ENCODE measurements at places on chromosomes 4 and X. TPM values are rescaled to one million over a fixed set of nuclear protein-coding genes. Genes with fewer than 3 reads are reported as not detected.

The POF1B gene
- 34.4 TPM for total RNA-seq

DNA sequence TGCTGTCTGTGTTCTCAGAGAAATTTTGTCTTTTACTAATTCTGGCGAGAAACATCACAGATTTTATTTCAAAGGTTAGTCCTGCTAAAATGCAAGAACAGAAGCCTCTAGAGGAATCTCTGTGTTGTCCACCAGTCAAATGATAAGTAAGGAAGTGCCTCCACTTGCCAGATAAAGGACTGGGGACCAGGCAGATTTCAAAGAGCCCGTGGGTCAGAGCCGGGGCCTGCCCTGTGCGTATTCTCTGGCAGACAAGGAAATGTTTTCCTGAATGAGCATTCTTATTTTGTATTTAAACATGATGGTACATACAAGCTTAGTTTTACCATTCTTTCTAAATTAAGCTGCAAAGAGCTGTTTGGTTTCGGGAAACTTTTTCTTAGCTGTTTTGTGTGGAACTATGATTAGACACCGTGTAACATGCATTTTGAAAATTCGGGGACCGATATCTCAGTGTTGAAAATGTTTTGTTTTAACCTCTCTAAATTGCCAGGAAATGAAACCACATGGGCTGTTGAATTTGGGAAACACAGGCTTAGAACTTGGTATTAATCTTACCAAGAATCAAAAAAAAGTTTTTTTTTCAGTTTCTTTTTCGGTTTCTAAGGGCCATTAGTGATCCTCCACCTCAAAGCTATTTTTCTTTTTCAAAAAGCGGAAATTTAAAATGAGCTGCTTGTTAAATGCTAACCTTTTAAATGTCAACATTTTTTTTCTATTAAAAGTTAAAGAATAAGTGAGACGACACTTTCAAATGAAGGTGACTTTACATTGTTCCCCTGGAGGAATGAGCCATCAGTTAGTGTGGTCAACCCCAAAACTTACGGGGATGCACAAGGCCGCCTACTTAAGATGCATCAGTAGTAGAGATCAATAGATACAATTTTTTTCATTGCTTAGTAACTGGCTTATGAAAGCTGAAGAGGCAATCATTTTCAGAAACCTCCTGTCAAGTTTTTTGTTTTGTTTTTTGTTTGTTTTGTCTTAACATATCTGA, 89.6 kb upstream of the MTM1 start:
- no peak for DNase-seq

DNA sequence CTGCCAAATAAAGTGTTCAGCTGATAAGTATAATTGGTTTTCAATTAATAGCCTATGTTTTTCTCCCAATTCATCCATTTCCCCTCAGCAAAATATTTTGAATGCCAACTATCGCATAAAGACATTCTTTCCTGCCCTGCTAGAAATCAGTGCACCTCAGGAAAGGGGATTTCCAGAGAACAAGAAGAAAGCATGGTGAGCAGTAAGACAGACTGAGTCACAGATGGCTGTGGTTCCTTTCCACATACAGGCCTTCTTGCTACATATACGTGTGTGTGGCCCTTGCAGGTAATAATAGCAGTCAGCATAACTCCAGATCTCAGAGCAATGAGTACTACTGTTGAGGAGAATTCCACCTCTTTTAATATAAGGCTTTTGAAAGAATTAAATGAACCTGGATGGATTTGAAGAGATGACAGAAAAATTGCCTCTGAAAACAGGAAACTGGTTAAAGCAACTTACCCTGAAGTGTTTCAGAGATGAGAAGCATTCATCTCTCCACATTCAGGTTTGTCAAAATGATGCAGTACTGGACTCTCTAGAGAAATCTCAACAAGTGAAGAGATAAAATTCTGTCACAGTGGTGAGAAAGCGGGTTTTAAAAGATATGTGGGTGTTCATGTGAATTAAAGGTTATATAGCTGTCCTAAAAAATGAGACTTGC, 13.6 kb downstream of the GASK1B start:
- DNase-seq = no peak

- DNase-seq = no peak
Observed at GRCh38 chr4:67558493-67558892, at the start of gene STAP1. TSS of gene STAP1 (plus strand) at chr4:67558727. CDS start at chr4:67558810, 83 bp downstream.

GRCh38 chr4:30537456-30537855, 182.7 kb upstream of the PCDH7 start:
- DNase-seq = no peak

GRCh38 chr4:165369522-165369921, 9.3 kb upstream of the CPE start:
- DNase-seq = no peak

DNA sequence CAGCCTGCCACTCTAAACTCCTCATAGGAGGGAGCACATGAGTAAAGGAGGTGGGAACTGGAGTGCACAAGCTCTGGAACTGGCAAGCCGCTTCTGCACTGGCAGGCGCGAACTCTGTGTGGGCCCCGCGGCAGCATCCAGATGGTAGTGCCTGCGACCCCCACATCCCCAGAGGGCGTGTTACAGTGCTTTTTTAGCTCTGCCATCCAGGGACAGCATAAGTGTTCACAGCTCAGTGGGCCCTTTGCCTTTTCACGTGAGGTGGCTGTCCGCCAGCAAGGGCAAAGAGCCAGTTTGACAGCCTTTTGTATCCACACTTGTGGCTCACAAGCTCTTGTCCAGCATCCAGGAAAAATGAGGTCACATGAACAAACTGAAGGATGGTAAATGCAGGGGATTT, 581.6 kb upstream of the DIAPH2 start:
- DNase-seq = no peak

DNA sequence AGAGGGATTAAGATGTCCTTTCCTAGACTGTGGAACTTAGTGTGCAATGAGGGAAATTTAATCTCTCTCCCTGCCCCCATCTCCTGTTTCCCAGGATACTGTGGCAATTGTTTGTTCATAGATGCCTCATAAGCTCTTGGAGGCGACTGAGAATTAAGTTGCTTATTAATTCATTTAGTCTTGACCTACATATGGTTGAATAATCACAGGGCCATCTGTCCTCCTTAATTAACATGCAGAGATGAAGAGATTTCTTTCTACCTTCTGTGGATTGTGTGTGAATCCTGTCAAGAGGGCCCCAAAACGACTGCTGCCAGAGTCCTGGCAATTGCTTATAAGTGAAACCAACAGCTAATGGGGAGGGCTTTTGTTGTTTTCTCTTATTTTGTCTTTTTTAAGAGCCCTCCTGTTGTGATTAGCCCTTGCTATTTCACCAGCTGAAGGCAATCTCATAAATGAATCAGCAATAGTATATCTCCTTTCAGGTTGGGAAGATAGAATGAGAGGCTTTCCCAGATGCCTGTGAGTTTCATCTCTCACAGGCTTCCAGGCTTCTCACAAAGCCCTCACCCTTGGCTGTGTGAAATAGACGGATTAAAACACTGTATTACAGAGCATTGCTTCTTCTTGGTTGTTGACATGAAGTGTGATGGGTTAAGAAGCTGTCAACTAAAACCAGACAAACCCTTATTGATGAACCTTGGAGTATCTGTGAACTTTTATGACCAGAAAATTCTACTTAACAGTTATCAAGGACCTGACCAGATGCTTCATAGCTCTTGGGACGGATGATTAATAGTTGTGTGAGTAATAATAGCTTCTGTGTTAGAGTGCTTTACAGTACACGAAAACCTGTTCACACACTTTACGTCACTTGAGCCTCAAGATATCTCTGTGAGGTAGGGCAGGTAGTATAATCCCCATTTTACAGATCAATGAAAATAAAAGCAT, 58.5 kb downstream of the PGRMC2 start:
- DNase-seq = no peak

DNA sequence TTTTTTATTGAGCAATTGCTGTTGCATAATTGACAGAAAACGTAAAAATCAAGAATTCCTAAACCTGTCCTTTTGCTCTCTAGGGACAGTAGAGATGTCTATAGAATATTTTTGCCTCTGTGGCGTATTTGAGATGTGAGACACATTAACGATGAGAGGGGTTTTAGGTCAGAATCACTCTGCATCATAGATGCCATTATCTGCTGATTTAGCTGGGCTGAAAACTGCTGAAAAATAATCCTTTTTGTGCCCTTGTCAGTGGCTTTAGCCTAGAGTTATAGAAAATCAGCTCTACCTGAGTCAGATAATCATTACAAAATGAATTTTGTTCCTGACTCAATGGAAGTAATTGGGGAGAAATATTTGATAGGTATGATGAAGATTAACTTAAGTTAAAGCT, 767.8 kb upstream of the TENM3 start:
- no peak for DNase-seq

DNA sequence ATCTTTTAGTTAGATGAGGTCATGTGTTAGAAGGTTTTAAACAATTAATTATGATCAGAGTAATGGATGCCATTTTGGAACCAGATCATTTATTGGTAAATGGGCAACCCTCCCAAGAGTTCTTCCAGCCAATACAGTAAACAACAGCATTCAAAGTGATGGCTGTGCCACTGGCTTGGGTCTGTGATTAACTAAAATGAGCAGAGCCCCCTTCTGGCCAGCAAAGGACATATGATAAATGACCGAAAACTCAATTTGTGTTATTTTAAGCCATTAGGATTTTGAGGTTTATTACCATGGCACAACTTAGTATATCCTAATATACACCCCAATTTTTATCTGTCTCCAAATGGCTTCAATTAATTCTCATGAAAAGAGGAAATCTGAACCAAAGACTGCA, 90.8 kb upstream of the NPFFR2 start:
- DNase-seq = no peak

DNA sequence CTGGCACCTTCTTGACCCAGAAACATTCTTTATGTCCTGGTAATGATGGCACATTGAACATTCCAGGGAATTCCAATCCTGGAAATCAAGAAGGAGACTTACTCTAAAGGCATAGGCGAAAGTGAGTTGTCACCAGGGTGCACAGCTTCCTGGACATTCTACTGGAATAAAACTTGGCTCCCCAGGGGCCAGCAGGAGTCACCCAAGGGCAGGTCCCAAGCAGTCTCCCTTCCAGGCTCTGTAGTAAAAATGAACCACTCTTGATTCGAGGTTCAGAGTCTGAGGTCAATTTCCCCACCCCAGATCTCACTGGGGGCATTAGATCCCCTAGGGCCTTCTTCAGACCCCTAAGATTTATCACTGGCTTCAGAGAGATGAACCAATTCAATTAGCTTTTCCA, 338.7 kb upstream of the GATB start:
- DNase-seq = no peak

The ZCCHC18 gene
- 1.0 TPM for total RNA-seq

Measured in mucosa of gallbladder (tissue), 1 donor.